ENCODE measurements at places on chromosomes 16 and 17.

DNA sequence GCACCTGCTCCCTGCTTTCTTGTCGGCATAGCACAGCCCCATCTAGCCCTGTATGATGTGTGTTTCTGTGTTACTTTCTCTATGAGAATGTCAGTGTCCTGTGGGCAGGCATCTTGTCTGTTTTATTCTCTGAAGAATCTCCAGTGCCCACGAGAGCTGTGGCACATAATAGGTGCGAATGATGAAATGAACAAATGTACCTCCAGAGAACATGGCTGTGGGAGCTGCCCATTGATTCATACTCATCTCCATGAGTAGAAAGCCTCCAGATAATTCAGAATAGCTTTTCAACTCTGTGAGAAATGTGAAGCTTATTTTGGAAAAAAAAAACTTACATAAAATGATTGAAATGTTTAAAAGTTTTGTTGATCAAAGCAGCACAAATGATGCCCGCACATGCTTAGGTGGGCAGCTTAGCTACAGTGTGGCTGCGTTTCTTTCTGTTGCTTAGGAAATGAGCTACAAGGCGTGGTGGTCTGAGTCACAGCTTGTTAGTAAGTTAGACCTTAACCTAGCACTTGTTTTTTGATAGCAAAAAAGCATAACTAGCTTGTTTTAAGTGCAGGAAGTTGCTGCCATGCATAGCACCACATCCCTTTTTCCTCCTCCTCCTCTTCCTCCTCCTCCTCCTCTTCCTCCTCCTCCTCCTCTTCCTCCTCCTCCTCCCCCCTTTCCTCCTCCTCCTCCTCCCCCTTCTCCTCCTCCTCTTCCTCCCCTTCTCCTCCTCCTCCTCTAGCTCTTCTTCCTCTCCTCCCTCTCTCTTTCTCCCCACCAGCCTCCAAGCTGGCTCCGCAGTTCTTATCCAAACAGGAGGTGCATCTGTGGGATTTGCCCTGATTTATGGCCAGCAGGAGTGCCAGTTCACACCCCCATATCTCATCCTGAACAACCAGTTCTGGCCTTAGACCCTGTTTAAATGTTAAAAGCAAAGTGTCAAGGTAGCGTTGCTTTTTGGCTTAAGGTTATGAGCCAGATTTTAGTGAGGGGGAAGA is 221.5 kb downstream of the IRF8 start:
- DNase-seq: no peak

DNA sequence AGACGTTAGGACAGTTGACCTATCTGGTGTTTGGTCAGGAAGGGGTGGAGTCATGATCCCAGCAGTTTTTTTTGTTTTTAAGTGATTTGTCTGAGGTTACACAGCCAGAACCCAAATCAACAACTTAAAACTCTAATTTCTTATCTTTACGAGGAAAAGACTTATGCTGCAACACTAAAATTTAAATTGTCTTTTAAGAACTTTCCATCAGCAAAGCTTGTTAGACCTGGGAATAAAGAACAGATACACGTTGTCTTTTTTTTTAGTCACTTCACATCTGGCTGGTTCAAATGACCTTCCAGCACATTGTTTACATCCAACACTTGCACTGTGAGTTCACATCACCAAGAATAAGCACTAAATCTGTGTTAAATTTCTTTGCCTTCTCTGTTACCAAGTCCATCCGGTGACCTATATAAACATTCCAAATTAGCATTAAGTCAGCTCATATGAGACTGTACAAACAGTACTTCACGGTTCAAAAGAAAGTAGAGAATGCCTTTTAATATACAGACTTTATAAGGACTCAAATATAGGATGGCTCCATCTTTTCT is 115.0 kb downstream of the HS3ST2 start:
- no peak for DNase-seq

- no peak for DNase-seq
Observed at GRCh38 chr16:12377497-12377896, 401.0 kb downstream of the SNX29 start.

DNA sequence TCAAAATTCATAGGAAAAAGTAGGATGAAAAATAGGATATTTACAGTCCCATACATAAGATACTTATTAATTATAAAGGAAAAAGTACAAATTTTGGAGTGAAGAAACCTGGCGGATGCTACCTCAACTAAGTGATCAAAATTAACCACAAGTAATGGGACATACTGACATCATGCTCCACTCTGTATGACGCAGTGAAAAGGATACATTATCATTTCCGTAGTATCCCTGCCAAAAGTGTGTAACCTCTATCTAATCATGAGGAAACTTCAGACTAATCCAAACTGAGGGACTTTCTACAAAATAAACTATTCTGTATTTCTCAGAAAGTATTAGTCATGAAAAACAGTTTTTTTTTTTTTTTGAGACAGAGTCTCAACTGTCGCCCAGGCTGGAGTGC is 60.5 kb downstream of the TRIM37 start:
- no peak for DNase-seq

GRCh38 chr17:66353937-66354401 is 51.6 kb downstream of the PRKCA start:
- peak; percentile 18 for DNase-seq

GRCh38 chr17:51595826-51596398 is 335.6 kb downstream of the UTP18 start:
- DNase-seq: no peak

- DNase-seq: no peak
Observed at GRCh38 chr17:46788796-46789195, 29.7 kb downstream of the WNT3 start.

DNA sequence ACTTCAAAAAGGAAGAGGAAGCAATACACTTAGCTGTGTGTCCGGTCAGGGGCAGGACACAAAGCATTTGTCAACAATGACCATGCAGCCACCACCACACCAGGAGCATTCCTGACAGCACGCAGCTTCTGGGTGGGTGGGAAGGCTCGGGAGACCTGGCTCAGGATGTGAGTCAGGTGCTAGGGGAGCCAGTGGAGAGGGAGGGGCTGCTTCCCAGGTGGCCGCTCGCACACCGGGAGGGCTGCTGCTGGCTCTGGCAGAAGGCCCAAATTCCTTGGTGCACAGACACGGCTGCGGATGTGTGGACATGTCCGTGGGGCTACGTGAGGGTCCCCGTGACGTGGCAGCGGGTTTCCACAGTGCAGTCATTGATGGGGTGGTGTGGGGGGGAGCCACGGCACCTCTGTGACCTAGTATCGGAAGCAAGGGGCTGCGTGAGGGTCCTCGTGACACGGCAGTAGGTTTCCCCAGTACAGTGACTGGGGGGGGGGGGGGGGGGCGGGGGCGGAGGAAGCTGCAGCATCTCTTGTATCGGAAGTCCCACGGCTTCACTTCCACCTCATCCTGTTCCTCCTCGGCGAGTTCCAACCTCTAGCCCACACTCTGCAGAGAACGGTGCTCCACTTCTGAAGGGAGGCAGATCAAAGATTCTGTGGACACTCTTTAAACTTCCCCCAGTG is 112.8 kb downstream of the ZNF778 start:
- DNase-seq: no peak

DNA sequence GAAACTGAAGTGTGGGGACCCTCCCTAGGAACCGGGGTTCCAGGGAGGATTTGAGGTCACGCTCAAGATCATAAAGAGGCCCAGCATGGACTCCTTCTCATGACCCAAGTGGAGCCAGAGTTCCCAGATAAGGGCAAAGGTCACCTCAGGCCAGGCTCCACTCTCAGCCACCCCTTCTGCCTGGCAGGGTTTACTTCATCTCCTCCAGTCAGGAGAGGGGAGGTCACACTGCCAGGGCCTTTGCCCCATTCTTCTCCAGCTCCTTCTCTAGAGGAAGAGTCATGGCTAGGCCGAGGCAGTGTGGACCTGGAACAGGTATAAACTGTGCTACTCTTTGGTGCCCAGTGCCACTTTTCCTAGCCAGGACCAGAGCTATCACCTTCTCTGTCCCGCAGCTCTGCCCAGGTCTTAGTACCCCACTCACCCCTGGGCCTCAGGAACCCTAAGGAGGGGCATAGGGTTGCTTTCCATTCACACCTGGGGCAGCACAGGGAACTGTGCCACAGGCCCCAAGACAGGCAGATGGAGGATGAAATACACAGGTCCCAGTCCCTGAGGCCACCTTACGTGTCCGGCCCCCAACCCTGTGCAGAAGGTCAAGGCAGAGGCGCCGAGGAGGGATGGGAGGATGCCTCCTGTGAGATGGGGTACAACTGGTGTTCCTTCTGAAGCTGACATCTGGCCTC is 879 bp upstream of the ACSF2 start:
- DNase-seq: no peak

DNA sequence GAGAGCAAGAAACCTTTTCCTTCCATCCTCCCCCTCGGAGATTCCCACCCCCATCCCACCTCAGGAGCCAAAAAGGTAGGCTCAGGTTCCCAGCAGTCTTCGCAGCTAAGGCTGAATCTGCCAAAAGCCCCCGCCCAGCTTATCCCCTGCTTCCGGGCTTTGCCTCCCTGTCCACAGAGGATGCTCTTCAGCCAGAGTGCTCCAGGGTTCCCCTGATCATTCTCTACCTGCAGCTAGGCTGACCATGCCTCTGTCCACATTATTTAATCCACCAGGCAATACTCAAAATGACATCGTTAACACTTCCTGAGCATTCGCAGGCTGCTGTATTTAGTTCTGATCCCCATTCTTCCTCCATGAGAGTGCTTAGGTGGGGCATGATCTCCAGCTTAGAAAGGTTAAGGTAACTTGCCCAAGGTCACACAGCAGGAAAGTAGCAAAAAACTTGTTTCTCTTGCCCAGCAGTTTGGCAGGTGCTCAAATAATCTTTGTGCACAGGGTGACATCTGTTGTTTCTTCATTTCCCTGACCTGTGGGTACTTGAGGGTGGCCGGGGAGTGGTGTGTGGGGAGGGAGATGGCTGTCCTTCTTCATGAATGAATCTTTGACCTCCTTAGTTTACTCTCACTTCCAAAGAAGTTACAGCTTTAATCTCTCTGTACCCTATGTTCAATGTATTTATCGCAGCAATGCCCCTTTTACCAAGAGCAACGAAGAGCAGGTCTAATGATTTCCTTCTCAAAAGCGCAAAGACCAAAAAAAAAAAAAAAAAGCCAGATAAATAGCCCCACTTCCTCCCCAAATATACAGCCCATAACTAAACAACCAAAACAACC is 848 bp upstream of the TBKBP1 start:
- DNase-seq: no peak

GRCh38 chr16:69113216-69113615 is 7.8 kb downstream of the HAS3 start:
- DNase-seq: no peak

DNA sequence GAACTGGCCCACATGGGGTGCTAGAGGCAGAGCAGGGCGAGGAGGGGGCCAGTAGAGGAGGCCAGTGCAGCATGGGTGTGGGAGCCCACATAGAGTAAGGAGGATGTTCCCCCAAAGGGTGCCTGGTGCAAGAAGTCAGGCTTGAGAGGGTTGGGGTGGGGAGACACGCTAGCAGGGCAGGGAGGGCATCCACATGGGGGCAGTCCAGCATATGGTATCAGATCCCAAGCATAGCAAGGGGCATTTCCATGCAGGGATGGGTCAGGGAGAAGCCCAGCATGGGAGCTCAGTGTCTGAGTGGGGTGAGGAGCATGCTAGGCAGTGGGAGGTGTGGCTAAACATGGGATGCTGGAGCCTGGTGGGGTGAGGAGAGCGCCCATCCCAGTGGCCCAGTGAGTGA is 213.7 kb downstream of the COPRS start:
- no peak for DNase-seq

DNA sequence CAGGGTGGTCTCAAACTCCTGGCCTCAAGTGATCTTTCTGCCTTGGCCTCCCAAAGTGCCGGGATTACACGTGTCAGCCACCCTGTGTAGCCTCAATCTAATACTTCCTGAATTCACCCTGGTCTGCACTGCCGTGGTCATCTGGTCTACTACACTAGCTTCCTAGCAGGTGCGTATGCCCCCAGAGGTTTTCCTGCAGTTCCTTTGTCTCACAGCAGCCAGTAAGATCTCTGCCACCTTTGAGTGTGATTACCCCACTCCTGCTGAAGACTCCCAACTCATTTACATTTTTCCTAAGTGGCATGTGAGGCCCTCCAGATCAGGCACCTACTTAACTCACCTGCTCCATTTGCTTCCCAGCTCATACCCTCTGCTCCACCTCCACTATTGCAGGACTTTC is 5.1 kb upstream of the DDX19A start:
- no peak for DNase-seq

DNA sequence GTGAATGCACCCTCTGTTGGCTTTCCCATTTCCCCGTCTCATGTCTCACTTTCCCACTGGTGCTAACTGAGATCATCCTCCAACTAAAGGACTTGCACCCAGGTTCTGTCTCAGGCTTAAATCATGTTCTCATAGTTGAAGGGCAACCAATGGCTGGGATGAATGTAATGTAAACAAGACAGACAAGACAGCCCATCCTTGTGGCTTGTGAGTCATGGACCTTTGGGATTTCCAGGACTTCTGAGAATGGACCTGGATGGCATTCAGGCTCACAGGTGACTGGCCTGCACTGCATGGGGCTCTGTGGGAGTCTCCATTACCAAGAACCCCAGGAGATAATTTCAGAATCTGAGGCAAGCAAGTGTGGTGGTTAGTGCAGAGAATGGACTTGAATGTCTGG is 347.5 kb downstream of the HAPSTR1 start:
- DNase-seq: no peak

GRCh38 chr17:74649909-74650308 is 26.4 kb upstream of the CD300E start:
- no peak for DNase-seq

- DNase-seq: no peak
Observed at GRCh38 chr16:16578701-16579100, 199.8 kb downstream of the NPIPA7 start.

- DNase-seq: no peak
Observed at GRCh38 chr16:89135971-89136765, 35.4 kb upstream of the CDH15 start.

DNA sequence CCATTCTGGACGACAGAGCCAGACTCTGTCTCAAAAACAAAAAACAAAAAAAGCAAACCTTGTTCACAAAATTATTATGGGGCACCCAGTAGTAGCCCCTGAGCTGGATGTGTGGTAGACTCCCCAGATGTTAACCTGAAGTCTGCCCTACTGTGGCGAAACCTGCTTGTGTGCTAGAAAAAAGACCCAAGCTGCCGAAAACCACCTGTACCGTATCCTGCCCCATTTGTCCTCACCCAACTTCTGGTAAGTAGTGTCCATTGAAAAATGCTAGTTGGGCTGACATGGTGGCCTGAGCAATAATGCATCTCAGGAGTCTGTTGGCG is 9.1 kb downstream of the RMI2 start:
- DNase-seq: no peak

DNA sequence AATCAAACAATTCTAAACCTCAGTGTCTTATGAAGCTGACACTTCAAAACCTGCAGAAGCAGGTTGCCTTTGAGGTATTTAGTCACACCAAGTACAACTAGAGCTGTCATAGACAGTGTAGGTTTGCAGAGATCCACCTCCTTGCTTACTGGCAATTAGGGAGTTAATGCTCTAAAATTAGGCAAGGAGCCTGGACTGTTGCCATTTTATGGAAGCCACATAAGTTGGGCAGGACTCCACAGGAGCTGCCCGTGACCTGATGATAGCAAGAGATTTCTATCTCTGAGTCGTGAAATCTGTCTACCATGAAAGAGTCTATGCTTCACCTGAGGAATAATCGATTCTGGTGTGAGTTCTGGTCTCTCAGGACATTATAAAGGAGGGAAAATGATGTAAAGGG is 8.9 kb downstream of the EME1 start:
- DNase-seq: no peak

All from AG09319 (cell line).